Memory B cell (primary cell): ENCODE measurements at places on chromosomes 4 and X.

DNA sequence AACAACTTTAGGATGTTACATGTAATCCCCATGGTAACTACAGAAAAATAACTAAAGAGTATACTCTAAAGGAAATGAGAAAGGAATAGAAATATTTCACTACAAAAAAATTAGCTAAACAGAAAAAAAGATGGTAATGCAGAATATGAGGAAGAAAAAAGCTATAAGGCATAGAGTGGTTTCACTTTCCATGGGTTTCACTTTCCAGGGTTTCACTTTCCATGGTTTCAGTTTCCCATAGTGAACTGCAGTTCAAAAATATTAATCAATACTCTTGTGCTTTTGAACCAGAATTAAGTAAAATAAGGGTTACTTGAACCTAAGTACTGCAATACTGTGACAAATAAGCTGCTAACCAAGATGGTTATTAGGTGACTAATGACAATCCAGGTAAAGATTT lies 42.0 kb downstream of the NPFFR2 start:
- no peak for DNase-seq

- no peak for DNase-seq
These were observed 53.9 kb downstream of the PROM1 start for GRCh38 chr4:16029886-16030285.

- DNase-seq = no peak
These were observed 418.9 kb downstream of the CCSER1 start for GRCh38 chr4:90546114-90546513.

DNA sequence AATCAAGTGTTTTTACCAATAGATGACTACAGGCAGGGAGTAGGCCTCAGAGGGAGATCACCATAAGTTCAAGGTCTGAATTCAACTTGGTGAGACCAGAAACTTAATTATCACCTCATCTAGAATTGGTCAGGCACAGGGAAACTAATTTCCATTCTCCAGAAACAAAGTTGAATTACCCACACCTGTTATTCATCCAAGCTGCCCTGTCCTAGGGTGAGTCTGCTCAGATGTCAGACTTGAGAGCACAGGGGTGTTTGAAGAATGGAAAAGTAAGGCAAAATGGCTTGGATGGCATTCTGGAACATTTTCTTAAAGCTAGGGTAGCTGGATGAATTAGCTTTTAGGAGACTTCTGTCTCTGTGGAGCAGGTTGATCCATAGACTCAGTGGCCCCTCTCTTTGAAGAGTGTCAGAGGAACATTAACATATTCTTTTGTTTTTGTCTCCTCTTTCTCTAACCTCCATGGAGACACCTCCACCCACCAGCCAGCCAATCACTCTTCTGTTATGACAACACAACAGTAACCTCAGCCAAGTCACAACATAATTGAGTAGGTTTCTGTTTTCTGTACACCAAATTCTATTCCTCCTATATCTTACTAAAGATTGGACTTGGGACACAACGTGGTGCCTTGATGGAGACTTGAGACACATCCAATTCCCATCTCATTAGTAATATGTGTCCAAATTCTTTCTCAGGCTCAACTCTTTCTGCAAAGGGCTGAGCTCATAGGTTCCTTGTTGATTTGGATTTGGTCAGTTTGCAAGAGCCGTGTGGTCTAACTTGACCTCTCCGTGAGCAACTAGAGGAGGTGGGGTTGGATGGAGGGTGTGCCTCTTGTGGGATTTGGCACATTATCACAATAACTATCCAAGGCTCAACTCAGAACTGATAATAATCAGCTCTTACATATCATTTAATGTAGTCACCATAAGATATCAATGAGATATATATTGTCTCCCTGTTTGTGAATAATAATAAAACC lies 45.1 kb downstream of the VSIG4 start:
- DNase-seq = no peak

GRCh38 chrX:131917588-131917987 lies 105.5 kb upstream of the STK26 start:
- no peak for DNase-seq

DNA sequence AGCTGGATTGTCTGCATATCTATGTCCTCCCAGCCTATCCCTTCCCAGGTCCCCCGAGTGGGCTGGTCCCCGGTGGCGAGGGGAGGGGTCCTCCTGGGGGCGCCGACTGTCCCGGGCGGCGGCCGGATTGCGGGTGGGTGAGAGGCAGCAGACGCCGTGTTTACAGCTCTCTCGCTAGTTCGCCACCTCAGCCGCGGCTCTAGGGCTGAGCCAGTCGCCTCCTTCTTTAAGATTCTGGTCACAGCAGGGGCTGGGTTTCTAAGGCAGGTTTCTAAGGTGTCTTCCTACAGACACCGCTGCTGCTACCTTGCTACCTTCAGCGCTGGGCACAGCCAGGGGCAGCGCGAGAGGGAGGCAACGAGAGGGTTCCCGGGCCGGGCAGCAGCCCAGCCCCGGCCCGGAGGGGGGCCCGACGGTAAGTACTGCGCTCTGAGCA lies 57.2 kb downstream of the FRMPD3 start:
- DNase-seq = no peak

GRCh38 chr4:185608185-185608584 lies 72.9 kb upstream of the PDLIM3 start:
- DNase-seq = no peak

GRCh38 chr4:42410446-42410845 lies 13.2 kb downstream of the SHISA3 start:
- DNase-seq = no peak

DNA sequence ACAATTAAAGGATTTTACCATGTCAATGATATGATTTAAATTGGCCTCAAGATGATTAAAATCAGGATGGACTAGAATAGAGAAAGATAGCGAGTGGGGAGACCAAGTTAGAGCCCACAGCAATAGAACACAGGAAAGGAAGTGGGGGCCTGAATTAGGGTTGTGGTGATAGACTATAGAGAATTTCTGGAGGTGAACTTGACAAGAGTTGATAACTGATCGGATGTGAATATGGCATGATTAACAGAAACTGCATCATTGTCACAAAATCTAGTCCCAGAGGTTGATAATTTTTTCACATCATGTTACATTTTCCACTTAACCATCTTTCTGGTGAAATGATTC lies 26.3 kb upstream of the TRPC3 start:
- no peak for DNase-seq

GRCh38 chrX:13131396-13132137 lies 87.1 kb upstream of the FAM9C start:
- no peak for DNase-seq

GRCh38 chrX:48306175-48306574 lies 50.3 kb downstream of the SSX3 start:
- no peak for DNase-seq

DNA sequence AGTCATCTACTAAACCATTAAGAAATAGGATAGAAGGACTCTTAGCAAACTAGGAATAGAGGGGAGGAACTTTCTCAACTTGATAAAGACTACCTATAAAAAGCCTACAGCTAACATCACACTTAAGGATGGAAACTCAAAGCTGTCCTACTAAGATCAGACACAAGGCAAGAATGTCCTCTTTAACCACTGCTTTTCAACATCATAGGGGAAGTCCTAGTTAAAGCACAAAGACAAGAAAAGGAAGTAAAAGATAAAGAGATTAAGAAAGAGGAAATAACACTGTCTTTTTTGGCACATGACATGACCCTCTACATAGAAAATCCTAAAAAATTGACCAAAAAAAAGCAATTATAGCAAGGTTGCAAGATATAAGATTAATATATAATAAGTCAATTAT lies 136.6 kb downstream of the FBXW7 start:
- peak; percentile 16 for DNase-seq

GRCh38 chr4:64130907-64131306 lies 278.3 kb downstream of the TECRL start:
- no peak for DNase-seq
